NCI-H2227 treated with DMSO at 0.1 percent for 48 hours (cell line): ENCODE measurements at places on chromosomes 6 and 20.

DNA sequence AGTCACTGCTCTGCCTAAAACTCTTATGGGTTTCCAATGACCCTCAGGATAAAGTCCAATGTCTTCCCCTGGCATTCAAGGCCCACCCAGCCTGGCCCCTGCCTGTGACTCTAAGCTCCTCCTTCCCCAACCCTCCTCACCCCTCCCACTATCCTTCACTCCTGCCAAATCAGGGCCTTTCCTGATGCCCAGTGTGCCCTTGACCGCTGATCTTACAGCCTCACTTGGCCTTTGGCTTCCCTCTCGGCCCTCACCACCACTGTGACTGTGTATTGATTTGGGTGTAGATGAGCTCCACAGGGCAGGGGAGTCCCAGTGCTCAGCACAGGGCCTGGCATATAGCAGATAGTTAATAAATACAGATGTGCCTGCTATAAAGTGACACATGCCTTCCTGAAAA is 115.7 kb downstream of the TOX2 start:
- DNase-seq = no peak

GRCh38 chr6:26162399-26162798 is 75.2 kb downstream of the HFE start:
- DNase-seq = no peak

DNA sequence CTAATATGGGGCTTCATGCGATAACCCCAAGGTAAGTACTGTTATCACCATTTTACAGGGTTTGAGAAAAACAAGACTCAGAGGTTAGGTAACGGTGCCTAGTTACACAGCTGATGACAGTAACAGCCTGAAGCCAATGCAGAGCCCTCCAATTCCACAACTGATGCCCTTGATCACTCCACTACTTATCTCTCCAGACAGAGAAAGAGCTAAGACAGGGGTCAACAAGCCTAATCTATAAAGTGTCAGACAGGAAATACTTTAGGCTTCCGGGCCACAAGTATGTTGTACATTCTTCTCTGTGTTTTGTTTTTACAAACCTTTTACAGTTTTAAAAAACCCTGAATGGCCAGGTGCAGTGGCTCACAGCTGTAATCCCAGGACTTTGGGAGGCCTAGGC is 50.9 kb downstream of the MAP7 start:
- DNase-seq = no peak

DNA sequence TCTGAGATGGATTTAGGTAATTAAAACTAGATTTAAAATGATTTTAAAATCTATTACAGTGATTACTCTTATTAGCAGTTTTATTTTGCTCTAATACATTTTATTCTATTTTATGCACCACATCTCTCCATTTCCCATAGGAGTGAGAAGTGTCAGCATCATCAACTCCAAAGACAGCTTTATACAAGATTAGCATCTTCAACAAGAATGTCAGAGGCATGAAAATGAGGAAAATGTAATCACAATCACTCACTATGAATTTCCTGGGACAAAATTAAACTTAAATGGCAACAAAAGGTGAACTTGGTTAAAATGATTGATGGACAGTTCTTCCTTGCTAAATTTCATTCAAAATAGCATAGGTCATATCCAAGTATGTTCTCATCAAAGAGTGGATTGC is 19.8 kb downstream of the HDGFL1 start:
- no peak for DNase-seq

DNA sequence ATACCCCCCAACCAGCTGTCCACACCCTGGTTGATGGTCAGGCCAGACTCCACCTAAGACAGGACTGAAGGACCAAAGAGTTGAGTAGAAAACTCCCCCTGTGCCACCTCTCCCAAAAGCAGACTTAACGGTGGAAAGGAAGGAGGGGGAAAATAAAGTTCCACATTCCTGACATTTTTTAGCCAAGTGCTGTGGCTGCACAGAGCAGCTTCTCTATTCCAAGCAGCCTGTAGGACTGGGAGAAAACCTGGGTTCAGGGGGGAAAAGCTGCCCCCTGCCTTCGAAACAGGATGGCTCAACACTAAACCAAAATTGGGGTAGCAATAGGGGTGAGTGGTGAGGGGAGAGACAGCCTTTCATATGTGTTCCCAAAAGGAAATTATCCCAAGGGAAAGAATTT is 3.6 kb downstream of the TRAM2 start:
- DNase-seq = no peak

DNA sequence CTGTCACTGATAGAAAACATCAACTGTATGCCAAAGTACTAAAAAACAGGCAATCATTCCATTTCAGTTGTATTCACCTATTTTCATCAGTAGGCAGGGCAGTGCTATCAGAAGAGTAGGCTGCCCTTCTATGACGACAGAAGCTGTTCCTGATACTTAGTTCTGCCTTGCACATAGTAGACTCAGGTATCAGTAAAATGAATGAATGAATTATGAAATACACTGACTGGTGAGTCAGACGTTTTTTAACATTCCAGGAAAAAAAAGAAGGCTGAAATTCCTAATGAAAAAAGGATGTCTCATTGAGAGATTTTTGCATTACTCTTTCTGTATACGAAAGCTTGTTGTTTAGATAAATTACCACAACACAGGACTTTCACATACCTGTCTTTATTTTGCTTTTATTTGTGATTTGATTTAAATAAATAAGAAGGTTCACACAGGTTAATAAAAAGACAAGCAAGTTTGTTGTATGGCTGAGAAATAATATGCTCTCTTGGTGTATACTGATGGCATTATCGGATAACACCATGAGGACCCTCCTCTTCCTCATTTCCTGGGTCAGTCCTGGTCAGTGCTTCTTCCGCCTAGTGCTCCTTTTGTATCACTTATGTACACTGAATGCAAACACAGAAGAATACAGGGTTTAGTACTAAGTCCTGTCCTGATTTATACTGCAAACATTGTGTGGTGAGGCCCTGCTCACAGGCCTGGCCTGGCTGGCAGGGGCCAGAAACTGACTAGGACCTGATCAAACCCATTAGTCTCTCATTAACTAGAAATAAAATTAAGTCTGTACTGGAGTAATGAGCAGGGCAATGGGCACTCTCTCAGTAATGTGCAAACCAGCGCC is 39.4 kb upstream of the SPDEF start:
- no peak for DNase-seq

GRCh38 chr6:29733057-29733456 is 9.8 kb downstream of the HLA-F start:
- DNase-seq = no peak

GRCh38 chr6:139666284-139666683 is 291.8 kb upstream of the CITED2 start:
- DNase-seq = no peak

- DNase-seq = no peak
Observed at GRCh38 chr20:49845060-49845459, 32.4 kb downstream of the SLC9A8 start.

GRCh38 chr6:157991067-157991432 is 9.4 kb downstream of the SYNJ2 start:
- no peak for DNase-seq

GRCh38 chr6:161199850-161200249 is 74.0 kb downstream of the AGPAT4 start:
- no peak for DNase-seq

GRCh38 chr20:50514750-50515149 is 4.6 kb downstream of the PTPN1 start:
- DNase-seq = no peak

DNA sequence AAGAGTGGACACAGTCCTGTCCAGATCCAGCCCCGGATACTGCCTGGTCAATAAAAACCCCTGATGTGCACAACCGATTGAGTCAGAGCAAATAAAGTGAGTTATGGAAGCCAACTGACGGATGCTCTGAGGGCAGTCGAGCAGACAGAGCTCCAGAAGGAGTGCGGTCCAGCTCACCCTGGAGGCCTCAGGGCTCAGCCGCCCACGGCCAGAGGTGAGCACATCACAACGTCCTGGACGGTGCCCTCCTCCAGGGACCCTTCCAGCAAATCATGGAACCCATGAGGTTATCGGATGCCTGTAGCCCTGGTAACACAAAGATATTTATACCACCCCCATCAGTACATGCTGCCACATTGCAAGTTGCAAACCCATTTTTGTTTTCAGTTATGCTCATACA is 44.0 kb upstream of the SMOC2 start:
- DNase-seq = no peak

DNA sequence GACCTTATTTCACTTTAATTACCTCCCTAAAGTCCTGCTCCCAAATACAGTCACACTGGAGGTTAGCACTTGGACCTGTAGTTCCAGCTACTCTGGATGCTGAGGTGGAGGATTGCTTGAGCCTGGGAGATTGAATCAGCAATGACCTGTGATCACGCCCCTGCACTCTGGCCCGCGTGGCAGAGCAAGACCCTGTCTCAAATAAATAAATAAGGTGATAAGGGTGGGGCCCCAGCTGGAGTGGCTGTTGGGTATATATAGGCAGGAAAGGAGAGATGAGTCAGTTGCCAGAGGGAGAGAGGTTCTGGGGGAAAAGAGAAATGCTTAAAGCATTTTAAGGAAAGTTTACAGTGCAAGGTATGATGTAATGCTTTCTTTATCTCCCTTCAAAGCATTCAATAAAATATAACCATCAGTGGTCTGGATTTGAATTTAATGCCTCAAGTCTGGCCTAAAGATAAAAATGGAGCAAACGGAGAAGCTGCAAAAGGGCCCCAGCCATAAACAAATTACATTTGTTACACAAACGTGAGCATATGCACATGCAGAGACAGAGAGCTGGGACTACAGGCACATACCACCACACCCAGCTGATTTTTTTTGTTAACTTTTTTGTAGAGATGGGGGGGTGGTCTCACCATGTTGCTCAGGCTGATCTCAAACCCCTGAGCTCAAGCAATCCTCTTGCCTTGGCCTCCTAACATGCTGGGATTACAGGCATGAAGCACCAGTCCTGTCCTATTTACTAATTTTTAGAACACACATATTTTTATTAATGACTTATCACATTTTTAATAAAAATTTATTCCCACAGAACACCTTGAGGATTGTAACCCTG is 6.1 kb upstream of the PM20D2 start:
- no peak for DNase-seq

- DNase-seq = no peak
Observed at GRCh38 chr6:27771235-27771634, 141.0 kb downstream of the OR2B2 start.

- no peak for DNase-seq
Observed at GRCh38 chr6:124947971-124948451, 14.2 kb upstream of the RNF217 start.

DNA sequence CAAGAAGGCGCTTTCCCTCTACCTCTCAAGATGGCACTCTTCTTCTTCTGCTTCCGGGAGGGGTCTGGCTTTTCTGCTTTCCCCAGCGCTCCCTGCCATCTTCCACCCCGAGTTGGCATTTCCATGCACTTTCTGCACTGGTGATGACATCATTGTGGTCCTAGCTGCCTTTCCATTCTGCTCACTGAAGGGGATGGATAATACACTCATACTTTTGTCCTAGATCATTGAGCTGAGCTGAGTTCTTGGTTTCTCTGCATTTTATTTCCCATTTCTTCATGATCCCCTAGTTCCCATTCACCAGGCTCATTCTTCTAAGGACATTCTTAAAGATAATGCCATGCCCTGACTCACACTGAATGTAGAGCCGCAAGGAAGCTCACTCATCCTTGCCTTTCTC is 96.7 kb downstream of the EDN1 start:
- DNase-seq = no peak

GRCh38 chr6:13290335-13290734 is 38.0 kb downstream of the TBC1D7 start:
- no peak for DNase-seq
